ENCODE measurements at places on chromosomes 6 and 20. TPM values are rescaled to one million over a fixed set of nuclear protein-coding genes. Genes with fewer than 3 reads are reported as not detected.

Gene SPATS1
- total RNA-seq: not detected

Gene PRR18
- not detected for total RNA-seq

Gene TREM1
- total RNA-seq: not detected

Gene XKR7
- not detected for total RNA-seq

Gene FLRT3
- 0.50 TPM for total RNA-seq

Gene MAPK13
- total RNA-seq: 5.0 TPM

Gene TCP11
- total RNA-seq: not detected

Gene SIRPB2
- 2.8 TPM for total RNA-seq

Gene KCNQ2
- total RNA-seq: not detected

Gene SLC26A8
- not detected for total RNA-seq

Gene ADGRG6
- 43.6 TPM for total RNA-seq

Measured in bladder microvascular endothelial cell (primary cell).